ENCODE measurements at places on chromosomes 3 and 15.

GRCh38 chr3:27677565-27677964 is 44.6 kb downstream of the EOMES start:
- DNase-seq = no peak

DNA sequence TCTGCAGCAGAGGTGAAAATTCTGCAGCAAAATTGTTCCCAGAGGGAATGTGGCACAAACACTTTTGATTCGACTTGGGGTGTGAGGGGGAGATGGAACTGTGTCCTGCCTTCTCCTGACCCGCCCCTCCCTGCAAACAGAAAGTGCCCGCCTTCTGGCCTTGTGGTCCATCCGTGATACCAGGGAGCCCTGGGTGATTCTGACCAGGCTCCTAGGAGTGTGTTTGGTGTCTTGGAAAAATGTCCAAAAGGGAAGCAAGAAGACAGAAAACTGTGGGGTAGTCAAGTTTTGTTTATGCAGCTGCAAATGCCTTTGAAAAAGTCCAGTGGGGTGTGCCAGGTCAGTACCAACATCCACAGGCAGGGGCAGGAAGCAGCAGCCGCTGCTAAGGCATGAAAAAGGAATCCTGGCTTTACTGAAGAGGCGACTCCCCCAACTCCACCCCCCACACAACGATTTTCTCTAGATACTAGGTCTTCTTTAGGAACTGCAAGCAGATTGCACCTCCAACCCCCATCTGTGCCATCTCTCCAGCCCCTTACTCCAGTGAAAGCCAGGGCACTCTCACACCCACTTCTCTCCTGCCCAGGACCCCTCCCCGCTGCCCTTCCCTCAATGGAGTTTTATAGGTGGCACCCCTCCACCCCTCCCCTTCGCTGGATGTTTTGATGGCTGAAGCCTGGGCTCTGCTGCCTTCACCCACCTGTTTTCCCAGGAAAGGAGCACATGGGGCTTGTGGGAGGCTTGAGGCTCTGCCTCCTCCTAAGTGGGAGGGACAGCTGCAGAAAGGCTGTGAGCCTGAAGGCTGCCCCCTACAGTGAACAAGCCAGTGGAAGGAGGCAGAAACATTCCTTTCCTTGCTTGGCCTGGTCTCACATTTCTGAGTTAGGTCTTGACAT is 82.4 kb upstream of the HERC1 start:
- DNase-seq = no peak

GRCh38 chr15:59223736-59224135 is 17.1 kb downstream of the LDHAL6B start:
- no peak for DNase-seq

DNA sequence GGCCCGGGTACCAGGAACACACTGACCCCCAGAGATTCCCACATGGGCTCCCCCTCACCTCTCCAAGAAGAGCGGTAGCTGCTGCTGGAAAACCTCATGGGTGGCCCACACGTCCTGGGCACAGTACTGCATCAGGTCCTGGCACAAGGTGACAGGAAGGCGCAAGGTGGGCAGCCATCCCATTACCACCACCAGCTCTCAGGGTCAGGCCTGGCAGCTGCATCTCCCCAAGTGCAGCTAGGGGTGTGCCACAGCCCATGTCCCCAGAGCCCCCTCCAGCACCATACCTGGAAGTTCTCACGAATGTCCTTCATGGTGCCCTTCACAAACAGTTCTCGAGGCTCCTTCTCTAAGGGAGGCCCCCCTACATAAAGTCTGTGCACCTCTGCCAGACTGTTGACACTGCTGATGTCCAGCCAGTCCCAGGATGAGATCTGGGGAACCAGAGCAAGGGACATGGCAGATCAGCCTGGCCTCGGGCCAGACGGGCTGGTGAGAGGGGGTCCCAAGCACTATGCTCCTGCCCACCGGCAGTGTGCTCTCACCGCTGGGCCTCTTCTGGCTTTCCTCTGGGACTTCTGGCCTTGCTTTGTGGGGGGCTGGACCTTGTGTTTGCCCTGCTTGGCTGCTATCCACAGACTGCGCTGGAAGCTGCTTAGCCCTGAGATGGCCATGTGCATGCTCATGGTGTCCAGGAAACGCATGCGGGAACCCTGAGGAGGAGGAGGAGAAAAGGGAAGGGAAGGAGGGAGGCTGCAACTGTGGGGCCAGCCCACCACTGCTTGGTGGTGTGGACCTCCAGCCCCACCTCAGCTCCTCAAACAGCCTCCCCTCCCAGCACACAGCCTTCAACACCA is 6.0 kb downstream of the POLG start:
- DNase-seq = no peak

DNA sequence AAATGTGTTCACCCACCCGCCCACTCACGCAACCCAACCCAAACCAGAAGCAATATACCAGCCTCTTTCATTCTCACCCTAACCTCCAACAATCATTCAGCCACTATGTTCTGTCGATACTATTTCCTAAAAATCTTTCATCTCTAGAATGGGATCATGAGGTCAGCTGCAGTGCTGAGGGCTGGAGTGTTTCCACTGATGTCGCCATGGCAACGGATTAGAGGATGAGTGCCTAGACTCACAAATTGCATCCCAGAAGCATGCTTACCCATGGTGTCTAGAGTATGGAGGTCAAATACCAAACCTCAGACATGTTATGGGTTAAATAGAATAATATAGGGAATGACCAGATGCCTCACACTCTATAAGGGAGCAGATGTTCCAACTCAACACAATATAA is 138.5 kb downstream of the GABRB3 start:
- no peak for DNase-seq

DNA sequence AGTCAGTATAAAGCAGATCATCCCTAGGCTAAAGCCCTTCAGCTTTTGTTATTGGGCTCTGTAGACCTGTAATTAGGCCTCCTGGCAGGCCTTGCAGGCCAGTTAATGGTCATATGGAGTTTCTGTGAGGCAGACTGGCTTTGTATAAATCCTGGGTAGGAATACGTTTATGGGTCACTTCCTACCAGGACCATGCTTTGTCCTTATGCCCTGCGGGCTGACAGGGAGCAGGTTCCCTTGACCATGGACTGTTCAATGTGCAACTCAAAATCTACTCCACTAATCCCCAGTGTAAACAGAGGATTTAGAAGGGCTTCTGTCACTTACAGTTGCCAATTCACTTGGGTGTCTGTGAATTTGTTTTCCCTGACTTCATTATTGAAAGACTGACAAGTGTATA is 202.7 kb upstream of the MLF1 start:
- no peak for DNase-seq

- no peak for DNase-seq
These were observed 5.7 kb upstream of the SLC25A26 start for GRCh38 chr3:66215106-66215505.

DNA sequence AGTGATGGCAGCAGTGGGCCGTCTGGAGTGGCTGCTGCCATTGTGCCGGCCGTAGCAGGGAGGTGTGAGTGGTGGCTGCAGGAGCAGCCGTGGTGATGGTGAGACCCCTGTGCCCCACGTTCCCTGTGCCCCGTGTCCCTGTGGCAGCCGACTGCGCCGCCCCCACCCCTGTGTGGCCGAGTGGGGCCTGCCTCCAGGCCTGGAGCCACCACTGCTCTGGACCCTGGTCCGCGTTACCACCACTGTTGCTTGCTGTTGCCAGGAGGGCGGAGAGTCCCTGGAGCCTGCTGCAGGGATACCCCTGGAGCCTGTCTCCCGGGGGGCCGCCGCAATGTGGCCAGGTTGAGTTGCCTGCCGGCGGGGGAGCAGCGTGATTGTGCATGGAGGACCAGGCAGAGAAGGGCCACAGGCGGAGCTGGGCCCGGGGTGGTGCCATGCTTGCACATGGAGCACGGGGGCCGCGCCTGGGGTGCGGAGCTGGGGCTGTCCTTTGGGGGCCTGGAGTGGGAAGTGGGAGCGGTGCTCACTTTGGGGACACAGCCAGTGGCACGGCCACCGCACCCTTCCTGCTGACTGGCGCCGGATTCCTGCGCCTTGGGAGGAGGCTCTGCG is 50.1 kb downstream of the SLC6A20 start:
- DNase-seq = no peak

DNA sequence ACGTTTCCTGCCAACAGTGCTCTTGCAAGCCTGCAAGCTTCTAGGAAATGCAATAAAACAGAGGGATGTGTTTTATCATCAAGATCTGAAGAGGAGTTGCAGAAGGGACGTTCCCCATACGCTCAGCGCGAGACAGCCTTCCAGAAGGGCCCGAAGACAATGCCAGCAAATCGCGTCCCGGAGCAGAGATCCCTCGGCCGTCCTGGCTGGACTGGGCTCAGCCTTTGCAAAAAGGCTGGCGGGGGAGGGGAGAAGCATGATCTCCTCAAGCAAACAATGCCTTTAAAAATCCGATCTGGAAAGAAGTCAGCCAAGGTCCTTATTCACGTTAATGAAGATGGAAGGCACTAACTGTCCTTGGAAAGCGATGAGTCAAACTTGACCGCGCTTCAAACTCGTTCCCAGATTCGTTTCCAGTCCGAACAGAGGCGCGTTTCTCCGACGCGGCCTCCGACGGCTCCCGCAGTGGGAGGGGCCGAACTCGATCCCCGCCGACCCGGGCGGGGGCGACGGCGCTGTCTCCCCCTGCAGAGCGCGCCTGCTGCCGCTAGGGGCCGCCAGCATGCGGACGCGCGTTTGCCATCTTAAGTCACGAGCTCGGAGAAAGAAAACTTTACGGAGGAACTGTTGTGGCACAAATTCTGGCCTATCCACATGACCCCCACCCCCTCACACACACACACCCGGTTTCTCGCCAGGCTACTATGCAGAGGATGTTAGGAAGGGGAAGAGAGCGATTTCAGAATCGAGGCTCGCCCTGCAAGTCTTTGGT is 5.5 kb downstream of the BCL6 start:
- DNase-seq = peak; percentile 86

- DNase-seq = no peak
These were observed 37.5 kb downstream of the SETMAR start for GRCh38 chr3:4340411-4341335.

- no peak for DNase-seq
These were observed 31.3 kb upstream of the FAH start for GRCh38 chr15:80121546-80121945.

DNA sequence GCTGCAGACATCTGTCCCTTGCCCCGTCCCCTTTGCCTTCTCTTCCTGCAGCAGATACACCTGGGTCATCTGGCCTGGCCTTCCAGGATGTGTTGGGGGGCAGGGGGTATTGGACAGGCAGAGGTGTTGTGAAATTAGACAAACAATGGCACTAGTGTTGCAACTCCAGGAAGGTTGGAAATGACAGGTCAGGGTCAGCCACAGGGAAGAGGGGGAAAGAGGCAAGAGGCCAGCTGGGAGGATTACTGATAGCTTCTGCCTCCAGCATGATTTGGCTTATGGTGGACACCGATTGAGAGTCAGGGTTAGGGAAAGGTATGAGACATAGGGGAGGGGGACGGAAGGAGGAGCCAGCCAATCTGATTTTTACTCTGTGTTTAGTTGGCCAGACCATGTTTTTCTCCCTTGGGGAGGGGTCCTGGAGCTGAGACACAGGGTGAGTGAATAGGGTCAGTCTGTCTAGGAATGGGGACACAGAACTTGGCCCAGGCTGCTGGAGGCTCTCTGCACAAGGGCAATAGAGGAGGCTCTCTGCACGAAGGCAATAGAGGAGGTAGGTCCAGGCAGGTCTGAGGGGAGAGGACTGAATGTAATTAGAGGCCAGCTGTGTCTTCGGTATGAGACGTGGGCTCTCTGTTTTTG is 3.4 kb upstream of the ATP2B2 start:
- no peak for DNase-seq

DNA sequence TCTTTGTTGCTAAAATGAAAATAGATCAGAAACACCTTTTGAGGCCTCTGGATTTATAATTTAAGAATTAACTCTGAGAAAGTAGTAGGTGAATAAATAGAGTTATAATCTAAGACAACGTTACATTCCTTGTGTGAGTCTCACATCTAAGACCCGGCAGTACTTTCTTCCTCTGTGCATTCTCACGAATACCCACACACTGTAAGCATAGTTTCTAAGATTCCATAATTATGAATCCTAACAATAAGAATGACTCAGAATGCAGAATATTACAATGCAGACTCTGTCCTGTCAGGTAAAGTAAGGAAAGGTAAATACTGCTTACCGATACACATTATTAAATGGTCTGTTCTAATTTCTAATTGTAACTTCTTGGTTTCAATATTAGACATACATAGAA is 257.7 kb upstream of the CNTN6 start:
- DNase-seq = no peak

- no peak for DNase-seq
These were observed 12.8 kb downstream of the TBC1D21 start for GRCh38 chr15:73885954-73886700.

DNA sequence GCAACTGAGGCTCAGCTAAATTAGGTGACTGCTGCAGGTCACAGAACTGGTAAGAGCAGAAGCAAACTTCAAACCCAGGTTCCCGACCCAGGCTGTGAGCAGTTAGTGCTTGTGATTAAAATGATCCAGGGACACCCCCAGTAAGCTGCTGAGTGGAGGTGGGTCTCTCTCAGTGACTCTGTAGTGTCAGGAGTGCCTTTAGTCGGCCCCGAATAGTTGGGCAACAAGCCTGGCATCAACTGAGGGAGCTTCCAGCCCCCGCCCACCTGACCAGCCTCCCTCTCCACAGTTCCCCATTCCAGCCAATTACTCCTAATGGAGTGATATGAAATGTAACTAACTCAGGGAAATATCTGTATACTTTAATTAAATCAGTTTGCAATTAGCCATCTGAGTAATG is 168.0 kb upstream of the SMAD3 start:
- no peak for DNase-seq

GRCh38 chr15:26355472-26356074 is 417.3 kb downstream of the GABRB3 start:
- no peak for DNase-seq

DNA sequence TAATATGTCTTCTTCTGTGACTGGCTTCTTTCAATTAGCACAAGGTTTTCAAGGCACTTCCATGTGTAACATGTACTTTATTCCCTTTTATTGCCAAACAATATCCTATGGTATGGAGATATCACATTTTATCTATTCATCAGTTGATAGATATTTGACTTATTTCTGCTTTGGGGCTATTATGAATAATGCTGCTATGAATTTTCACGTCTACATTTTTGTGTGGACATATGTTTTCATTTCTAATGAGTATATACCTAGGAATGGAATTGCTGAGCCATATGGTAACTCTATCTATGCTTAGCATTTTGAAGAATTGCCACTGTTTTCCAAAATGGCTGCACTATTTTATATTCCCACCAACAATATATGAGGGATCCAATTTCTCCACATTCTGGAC is 3.6 kb upstream of the AGTR1 start:
- DNase-seq = no peak

DNA sequence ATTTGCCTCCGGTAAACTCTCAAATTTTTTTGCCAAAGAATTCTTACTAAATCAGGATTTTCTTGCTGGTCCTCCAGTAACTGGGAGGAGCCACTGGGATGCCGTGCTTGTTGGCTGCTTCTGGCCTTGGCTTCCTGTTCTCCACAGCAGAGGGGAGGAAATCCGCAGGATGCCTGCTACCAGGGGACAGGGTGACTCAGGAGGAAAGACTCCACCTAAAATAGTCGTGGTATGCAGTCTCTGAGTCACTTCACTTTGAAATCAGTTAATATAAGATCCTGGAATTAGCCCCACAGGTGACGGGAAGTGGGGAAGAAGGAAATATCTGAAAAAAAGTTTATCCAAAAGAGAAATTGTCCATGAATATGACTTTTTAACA is 6.5 kb upstream of the TM4SF18 start:
- DNase-seq = no peak

Measured in stimulated activated CD4-positive, alpha-beta T cell treated with anti-CD3 and anti-CD28 coated beads, Interleukin-2, amount 100 ng/mL, for 48 hours (primary cell).